GM12892 (cell line): ENCODE measurements at places on chromosomes 7 and 10.

DNA sequence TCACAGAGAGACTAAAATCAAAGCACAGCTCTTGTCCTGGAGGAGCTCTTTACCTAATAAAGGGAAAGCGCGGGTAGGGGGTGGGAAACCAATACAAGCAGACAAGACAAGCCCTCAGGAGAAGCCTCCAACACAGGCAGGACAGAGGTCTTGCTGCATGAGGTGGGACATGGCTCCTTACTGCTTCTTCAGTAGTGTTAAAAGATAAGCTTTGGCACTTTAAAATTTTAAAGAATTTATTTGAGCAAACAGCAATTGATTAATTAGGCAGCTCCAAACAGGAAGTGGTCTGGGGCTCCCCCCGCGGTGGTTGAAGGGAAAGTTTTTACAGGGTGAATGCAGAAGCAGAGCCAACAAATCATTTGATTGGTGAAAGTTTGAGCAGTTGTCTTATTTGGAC lies 50.3 kb upstream of the MACC1 start:
- DNase-seq: no peak

DNA sequence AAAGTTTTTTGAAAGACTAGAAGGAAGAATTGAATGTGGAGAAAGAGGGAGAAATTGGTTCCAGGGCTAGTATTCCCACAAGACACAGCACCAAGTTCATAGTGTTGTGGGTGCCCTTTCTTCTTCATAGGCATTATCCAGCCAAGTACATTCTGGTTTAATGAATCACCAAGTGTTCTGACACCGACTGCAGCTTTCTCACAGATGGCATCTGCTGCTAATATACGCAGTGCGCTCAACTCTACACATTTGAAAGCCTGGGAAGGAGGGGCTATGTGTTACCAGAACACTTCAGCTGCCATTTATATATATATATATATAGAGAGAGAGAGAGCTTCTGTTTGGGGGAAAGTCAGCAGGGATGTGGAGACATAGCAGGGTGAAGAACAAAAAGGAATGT lies 1168.4 kb downstream of the GATA3 start:
- DNase-seq: no peak

DNA sequence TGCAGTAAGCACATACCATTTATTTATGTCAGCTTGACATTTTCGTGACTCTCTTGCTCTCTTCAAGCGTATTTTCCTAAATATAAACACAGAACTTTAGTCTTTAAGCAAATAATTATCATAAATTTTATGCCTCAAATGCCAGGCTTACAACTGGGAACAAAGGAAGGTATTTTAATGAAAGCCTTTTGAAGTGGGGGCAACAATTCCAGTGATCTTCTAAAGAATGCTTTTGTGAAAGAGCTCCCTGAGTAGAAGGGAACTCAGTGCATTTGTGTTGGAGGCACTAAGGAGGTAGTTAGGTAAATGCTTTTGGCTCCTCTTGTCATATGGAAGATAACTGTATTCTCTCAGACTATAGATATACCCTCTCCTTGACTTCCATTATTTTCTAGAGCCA lies 104.9 kb downstream of the VPS50 start:
- DNase-seq: no peak

GRCh38 chr7:18257711-18258110 lies 230.1 kb upstream of the PRPS1L1 start:
- no peak for DNase-seq

GRCh38 chr7:3120513-3120912 lies 76.8 kb upstream of the CARD11 start:
- DNase-seq: no peak

- DNase-seq: no peak
Measured at GRCh38 chr7:6691609-6692106, 15.1 kb downstream of the ZNF12 start.

DNA sequence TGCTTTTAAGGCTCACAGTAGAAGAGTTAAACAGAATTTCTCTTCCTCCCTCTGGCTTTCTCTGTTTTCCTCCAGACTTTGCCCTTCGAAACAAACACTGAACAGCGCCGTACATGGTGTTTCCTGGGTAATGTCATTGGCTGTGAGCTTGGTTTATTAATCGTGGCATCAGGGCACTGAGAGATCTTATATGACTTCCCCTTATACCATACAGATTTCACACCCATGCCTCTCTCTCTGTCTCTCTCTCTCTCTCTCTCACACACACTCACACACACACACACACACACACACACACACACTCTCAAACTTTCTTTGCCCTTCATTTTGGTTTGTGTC lies 195.5 kb downstream of the CREB5 start:
- no peak for DNase-seq

DNA sequence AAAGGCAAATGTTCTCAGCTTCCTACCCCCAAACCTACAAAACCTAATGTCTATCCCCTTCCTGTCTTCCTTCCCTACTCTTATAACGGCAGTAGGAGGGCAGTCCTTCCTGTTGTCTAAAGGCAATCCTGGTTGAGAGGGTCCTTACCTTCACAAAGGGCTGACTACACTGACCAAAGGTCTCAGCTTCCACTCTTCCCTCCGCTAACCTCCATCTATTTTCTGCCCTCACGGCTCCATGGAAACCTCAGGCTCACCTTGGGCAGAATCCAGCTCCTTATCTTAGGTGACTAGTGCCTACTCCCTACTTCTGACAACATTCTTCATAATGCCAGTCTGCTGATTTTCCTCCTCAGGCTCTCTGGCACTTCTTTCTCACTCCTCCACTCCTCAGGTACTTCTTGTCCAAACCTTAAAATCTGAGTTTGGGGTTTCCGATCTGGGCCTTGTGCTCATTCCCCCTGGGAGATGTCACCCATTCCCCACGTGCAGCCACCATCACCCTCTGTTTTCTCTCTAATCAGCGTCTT lies 542 bp downstream of the FBXL13 start:
- no peak for DNase-seq

DNA sequence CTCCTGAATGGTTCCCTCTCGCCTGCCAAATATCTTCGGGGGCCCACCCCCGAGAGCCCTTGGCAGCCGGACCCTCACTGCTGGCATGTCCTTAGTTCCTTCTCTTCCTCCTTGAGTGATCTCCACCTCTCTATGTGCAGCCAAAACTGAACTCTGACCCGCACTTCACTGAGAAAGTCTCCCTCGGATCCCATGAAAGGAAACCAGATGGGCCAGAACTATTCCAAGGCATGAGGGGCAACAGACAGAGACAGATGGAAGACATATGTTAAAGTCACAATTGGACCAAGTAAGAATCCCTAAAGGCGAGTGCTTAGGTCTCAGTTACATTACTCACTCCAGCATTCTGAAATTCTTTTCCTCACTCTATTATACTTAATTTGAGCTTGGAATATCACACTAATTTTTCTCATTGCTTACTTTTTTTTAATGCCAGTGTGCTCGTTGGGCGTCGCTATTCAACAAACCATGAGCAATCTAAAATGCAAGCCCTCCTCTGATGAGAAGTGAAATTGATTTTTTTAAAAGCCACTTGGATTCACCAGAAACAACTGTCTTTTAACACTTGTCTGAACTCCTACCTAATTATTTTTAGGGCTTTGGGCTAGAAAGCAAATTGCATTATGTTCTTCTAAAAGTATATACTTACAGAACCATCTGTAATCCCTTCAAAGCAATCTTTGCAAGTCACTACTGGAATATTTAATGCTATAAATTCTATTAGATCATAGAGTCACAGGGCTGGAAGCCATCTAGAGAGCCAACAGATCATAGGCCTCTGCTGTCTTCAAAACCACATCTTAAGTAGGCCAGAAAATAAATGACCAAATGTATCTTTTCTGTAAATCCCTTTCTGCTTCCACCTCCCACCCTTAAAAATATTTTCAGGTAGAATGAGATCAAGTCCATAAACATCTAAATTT lies 43.3 kb upstream of the EZH2 start:
- DNase-seq: no peak

GRCh38 chr7:150631866-150632864 lies at the start of gene GIMAP6:
TSS of gene GIMAP6 (minus strand) at chr7:150632385. CDS start at chr7:150630142, 2,243 bp downstream.
- no peak for DNase-seq

DNA sequence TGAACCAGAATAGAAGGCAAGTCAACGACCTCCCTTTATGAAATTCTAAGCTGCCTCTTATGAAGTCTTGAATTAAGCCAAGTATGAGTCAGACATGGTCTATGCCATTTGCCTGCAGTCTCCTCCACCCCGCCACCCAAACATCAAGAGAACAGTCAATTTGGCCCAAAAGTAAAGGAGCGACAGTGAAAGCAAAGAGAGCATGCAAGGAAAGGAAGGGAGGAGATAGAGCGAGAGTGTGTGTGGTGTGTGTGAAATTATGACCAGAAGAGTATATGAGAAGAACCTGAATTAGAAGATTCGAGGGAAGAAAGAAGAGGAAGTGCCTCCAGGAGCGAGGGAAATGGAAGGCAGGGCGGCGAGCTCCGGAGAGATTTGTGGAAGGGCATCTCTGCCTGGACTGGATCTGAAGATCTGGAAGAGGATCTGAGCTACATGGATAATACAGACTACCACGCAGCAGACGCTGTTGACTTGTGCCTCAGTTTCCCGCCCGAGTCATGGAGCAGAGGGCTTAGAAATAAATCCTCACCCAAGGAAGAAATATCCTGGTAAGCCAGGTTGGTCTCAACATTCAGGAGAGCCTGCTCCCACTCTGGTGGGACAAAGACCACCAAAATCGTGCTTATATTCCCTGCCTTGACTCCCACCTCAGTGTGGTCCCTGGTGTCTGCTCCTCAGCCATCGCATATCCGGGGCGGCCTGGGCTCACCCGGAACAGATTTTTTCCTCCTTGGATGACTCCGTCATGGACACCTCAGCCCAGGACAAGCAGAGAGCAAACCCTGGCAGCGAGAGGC lies 459 bp downstream of the ZDHHC6 start:
- DNase-seq: no peak

- DNase-seq: no peak
Measured at GRCh38 chr10:13859979-13860654, 273.4 kb downstream of the PRPF18 start.

- no peak for DNase-seq
Measured at GRCh38 chr7:44402401-44403060, 77.1 kb upstream of the CAMK2B start.

DNA sequence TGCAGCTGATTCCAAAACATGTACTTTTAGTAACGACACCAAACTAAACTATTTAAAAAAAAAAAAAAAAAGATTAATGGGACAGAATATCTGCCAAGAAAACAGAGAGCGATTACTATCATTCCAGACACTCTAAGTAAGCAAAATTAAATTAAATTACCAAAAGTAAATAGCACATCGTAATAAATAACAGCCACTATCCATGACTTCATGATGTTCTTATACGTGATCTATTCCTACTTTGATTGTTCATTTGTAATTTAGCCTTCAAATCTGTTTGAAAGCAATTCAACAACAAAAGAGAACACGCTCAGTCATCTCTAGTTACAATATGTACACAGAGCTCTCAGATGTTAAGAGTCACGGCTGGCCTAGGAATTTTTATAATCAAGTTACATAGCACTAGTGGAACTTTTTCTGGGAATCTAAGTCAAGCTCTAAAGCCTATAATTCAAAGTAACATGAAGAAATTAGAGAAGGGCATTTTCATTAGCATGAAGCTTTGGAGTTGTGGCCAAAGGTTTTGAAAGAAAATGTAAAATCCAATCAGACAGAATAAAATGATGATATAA lies 241.7 kb upstream of the NEBL start:
- DNase-seq: no peak

GRCh38 chr10:86079088-86079487 lies 287.5 kb downstream of the GRID1 start:
- DNase-seq: no peak

DNA sequence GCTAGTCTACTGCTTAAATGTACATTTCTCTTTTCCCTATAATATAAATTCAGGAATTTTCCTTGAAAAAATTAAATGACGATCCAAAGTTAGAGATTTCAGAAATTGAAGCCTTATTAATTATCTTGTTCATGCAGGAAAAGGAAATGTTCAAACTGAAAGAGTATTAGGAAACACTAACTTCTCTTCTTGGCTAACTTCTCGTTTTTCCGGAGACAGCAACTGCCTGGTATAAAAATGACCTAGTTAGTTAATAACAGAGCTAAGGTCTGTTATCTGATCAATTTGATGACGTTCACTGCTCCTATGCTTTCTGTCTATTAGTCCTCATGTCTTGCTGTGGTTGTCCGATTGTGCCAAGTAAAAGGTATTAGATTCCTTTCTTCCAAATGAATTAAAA lies 212.5 kb downstream of the DGKB start:
- DNase-seq: no peak

DNA sequence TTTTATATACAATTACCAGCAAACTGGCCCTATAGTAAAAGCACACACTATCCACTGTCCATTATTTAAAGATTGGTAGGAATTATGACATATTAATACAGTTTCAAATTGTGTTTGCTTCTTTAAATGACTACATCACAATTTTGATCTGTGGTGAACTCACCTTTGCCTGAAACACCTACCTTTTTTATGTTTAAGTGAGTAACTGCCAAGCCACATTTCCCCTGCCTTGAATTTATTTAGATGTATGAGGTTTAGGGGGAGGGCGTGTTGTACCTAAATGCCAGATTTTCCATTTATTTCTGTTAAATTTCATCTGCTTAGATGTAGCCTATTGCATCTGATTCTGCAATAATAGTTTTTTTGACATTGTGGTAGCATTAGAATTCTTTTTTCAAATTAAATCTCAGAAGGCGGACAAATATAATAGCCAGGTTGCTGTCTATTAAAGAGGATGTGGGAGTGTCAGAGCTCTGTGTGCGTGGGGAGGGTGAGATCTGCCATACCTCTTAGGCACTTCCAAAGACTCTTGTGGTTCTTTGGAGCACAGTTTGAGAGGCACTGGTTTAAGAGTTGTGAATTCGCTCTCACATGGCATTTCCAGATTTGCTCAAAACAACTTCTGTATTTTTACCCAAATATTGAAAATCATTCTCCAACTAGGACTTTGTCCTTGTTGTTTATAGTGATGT lies 13.8 kb downstream of the PIK3CG start:
- no peak for DNase-seq

DNA sequence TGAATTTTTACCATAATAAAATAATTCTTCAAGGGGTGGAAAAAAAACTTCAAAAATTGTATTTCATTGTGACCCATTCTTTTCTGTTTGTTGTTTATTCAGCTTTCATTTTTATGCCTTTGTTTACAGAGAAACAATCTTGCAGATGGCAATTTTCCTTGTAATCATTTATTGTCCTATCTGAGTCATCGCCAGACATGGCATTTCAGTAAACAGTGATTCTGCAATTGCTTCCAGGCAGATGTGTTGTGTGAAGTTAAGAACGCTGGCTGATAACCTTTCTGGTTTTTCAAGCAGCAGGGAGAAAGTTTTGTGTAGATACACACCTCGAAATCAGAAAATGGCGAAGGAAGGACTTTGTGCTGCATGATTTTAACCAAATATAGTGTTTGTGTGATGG lies 80.7 kb upstream of the RPA3 start:
- no peak for DNase-seq
